ENCODE measurements at places on chromosomes 1 and 21. TPM values are rescaled to one million over a fixed set of nuclear protein-coding genes. Genes with fewer than 3 reads are reported as not detected.

- no peak for DNase-seq
Observed at GRCh38 chr1:228407106-228408040, 738 bp upstream of the TRIM11 start.

Gene MYBPHL
- total RNA-seq, result 521 TPM

- DNase-seq, result no peak
Observed at GRCh38 chr1:109114342-109114674, 393 bp downstream of the ELAPOR1 start.

- DNase-seq, result no peak
Observed at GRCh38 chr1:245978915-245979314, 528.2 kb downstream of the SMYD3 start.

- no peak for DNase-seq
Observed at GRCh38 chr1:19202396-19202795, 7.7 kb downstream of the UBR4 start.

Gene BGLAP
- 0.66 TPM for total RNA-seq

All from right cardiac atrium (tissue), 5 donors.